Natural killer cell (primary cell): ENCODE measurements at places on chromosomes 11 and 22.

- no peak for DNase-seq
Measured at GRCh38 chr11:75320046-75320618, 31.3 kb downstream of the ARRB1 start.

DNA sequence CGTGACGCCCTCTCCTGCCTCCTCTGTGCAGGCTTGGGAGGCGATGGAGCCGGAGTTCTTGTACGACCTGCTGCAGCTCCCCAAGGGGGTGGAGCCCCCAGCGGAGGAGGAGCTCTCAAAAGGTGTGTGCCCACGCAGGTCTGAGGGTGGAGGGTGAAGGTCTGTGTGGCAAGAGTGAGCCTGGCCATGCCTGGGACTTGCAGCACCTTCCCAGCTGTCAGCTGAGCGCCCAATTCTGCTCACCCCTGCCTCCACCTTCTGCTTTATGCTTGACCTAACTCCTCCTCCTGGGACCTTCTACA is 2.5 kb downstream of the PARVG start:
- no peak for DNase-seq

GRCh38 chr22:37672206-37672919 is 3.1 kb upstream of the LGALS1 start:
- DNase-seq = no peak

GRCh38 chr11:15818132-15818842 is 538.1 kb downstream of the SOX6 start:
- no peak for DNase-seq

DNA sequence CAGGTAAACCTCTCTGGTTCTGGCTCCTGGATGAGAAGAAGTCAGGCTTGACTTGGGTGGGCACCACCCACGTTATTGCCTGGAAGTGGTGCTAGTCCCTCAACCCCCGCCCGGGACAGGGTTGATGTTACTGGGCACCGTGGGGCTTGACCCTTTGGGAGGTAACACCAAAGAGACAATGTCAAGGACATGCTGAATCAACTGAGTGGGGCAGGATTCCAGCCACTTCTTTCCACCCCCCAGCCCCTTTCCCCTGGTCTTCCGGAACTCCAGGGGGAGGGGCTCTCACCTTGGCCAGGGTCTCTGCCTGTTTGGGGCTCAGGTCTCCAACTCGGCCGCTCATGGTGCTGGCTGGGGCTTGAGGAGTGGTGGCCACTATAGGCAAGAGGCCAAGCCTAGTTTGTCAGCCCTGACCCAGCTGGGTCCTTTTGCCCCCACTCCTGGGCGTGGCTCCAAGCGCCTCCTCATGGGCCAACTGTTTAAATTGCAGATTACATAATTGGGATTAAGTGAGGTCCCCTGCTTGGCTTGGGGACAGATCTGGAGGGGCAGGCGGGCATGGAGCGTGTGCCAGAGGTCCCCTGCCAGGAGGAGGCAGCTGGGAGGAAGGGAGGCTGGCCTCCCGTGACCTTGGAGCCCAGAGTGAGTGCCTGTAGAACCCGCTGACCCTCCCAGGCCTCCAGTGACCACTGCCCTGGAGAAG is at the start of gene SEC14L3:
Gene SEC14L3 (minus strand): TSS at position 402 of the 703 bp plus-strand sequence. CDS start 59 bp downstream, at position 343.
- DNase-seq = no peak

GRCh38 chr11:131447898-131448297 is 77.5 kb downstream of the NTM start:
- DNase-seq = no peak

GRCh38 chr11:69585385-69585784 is 55.6 kb upstream of the CCND1 start:
- no peak for DNase-seq

DNA sequence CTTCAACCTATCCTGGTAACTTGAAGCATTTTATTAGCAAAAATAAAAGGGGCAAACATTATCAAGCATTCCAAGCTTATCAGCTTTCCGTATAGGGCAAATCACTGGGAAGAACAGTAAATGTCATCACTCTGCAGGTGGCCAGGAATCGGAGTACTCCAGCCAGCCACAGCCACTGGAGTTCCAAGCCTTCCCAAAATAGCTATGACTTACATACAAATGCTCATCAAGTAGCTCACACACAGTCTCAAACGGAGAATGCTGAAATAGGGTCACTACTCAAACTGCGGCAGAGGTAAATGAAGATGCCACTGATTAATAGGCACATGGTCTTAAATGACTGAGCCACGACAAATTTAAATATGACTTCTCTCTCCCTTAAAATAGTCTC is 2.1 kb downstream of the USP28 start:
- no peak for DNase-seq

DNA sequence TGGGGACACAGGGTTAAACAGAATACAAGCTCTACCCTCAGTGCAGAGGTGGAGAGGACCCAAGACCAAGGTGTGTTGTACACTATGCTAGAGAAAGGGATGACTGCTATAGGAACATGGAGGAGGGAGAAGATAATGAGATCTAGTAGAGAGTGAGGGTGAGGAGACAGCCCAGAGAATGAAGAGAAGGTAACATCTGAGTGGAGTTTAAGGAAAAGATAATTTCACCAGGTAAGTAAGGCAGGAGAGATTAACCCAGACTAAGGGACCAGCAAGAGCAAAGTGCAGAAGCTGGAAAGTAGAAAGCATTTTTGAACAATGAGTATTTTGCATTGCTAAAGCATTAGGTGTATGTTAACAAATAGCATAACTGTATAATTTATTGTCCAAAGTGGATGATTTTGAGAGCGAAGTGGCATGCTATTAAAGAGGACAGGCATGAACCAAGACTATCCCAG is 128.8 kb downstream of the RASSF10 start:
- no peak for DNase-seq

DNA sequence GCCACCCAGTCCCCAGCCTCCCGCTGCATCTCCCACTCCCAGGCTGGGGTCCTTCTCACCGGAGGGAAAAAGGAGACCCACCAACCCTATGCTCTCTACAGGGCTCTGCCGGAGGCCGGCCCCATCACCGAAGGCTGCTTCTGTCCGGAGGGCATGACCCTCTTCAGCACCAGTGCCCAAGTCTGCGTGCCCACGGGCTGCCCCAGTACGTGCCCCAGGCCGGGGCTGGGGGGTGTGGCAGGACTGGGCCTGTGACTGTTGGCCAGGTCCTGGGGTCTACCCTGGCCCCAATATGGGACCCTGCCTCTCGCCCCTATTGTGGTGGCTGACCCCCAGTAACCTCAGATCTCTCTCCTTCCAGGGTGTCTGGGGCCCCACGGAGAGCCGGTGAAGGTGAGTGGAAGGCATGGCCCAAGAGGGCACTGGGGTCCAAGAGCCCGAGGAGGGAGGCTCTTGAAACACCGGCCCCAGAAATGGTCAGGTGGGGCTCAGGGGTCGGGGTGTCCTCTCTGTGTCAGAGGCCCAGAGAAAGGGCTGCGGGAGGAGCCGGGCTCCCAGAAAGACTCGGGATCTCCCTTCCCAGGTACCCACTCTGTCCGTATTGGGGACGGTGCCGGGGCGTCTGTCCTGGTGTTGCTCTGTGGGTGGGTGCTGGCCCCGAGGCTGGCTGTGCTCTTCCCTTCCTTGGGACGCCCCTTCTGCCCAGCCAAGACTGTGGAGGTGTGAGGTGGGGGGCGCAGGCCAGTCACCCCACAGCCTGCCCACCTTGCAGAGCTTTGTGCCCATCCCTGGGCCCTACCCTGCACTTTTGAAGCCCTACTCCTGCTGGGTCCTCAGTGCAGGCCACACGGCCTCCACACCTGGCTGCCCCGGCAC is 26.1 kb upstream of the MUC5B start:
- no peak for DNase-seq

DNA sequence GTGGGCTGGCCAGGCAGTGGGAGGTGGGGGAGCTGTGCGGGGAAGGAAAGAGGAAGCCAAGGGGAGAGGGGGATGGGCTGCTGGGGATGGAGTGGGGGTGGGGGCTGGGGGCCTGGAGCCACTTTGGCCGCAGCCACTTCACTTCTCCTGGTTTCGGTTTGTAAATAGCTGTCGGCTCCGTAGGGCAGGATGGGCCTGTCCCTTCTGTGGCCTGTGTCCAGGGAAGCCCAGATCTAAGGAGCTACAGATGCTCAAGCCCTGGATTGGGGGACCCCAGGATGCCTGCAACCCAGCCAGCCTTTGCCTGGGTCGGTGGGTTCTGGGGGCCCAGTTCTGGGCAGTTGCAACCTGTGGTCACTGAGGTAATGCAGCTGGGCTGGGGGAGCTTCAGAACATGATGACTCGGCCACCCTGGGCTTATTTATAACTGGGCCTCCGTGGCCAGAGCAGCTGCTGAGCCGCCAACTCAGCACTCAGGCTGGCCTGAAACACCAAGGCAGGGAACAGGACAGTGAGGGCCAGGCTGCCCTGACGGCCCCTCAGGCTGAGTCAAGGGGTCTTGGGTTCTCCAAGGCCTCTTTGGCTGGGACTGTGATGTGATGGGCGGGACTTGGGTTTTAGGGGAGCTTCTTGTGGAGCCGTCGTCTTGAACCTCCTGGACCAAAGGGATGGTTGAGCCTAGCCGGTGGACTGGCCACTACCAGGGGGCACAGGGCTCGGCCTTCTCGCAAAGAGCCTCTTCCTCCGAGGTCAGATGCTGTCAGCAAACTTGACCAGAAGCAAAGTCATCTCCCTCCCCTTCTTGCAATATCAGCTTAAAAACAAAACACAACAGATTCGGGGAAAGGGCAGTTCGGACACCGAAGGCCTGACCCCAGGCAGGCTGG is 15.0 kb upstream of the SLC39A13 start:
- DNase-seq = peak; percentile 7

GRCh38 chr11:117744471-117745150 is 52.4 kb downstream of the DSCAML1 start:
- no peak for DNase-seq

- no peak for DNase-seq
Measured at GRCh38 chr22:33194529-33195077, 136.4 kb upstream of the SYN3 start.

DNA sequence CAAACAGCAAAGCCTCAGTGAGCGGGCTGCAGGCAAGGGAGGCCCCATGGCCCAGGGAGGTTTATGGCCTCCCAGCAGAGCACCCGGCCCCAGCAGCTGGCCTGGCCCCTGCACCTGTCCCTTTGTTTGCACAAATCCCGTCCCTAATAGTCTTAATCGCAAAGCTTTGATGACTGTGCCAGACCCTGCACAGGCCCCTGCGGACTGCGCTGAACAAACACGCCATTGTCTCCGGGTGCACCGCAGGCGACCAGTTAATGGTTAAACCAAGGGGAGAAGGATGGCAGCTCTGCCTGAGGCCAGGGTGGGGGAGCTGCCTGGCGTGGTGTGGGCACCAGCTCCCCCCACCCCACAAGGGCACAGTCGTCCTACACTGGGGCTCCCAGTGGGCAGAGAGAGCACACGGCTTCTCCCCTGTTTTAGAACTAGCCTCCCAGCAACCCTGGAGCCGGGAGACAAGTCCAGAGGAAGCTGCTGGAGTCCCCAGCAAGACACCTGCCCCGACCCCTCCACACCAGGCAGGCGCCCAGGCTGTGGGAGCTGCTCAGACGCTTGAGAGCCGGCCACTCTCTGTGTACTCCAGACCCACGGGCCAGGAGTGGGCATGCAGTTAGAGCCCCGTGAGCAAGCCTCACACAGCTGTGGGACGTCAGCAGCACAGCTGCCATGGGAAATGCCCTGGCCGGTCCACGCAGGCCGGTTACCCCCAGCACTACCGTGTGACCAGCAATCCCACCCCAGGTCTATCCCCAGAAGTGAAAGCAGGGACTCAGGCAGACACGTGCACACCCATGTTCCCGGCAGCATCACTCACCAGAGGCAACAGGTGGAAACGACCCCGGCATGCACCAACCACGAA is 39.7 kb upstream of the TH start:
- DNase-seq = peak; percentile 11

- DNase-seq = no peak
Measured at GRCh38 chr11:133832991-133833897, 12.1 kb downstream of the SPATA19 start.

DNA sequence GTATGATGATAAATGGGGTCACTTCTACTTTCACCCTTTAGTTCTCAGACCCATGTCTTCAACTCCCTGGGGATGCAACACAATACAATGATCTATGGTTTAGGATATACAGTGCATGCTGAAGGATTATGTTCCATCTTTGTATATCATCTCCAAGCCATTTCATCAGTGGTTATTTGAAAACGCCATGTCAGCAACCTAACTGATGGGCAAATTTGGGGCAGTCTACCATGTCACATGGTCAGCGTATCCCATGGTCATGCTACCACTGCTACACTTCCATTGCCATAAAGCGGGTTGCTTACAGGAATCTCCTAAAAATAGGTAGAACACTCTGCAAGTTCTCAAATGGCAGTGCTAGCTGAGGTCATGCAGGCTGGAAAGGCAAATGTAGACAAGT is 236.5 kb upstream of the ISX start:
- DNase-seq = no peak
